Transverse colon (tissue), 4 donors: ENCODE measurements at places on chromosomes 11 and 22. TPM values are rescaled to one million over a fixed set of nuclear protein-coding genes. Genes with fewer than 3 reads are reported as not detected.

SCN3B gene
- total RNA-seq, result 1.1 TPM

DNA sequence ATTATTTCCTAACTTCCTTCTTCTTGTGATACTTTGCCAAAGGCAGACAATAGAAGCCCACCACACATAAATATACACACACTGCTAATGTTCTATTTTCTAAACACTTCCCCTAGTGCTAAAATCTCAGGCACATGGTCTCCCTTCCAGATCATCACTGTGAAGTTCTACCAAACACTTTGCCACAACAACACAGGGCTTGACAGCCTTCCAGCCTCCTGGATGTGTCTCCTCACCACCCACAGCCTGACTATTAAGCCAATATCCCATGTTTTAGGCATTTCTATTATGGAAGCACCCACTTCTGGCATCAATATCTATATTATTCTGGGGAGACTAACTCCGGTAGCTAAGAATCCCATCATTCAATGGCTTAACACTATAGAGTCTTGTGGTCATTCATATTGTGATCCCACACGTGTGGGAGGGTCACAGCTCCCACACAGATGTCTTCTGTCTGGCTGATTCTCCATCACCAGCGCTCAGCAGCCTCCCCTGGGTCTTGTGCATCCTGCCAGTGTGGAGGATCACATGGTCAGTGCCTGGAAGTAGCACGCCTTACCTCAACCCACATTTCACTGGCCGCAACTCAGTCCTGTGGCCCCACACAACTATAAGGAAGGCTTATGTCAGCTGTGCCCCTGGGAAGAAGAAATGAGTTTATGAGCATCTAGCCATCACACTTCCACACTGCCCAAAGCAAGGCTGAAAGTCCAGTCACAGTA lies 29.0 kb downstream of the SPATA19 start:
- H3K36me3 ChIP-seq, result no peaks in the 10 kb centered on the region
- H3K27me3 ChIP-seq, result no peaks in the 10 kb centered on the region
- DNase-seq, result no peak
- H3K4me1 ChIP-seq, result no peaks in the 10 kb centered on the region
- H3K4me3 ChIP-seq, result no peak overlapping the region

SLC1A2 gene
- total RNA-seq, result 0.27 TPM

CCND1 gene
- 78.0 TPM for total RNA-seq

SLC25A1 gene
- total RNA-seq, result 146 TPM

PRG3 gene
- not detected for total RNA-seq

- H3K4me1 ChIP-seq, result no peaks in the 10 kb centered on the region
- no peaks in the 10 kb centered on the region for H3K36me3 ChIP-seq
- H3K4me3 ChIP-seq, result no peak overlapping the region
- no peak overlapping the region for H3K27ac ChIP-seq
Measured at GRCh38 chr11:123547180-123547579, 107.2 kb downstream of the SCN3B start.

DNA sequence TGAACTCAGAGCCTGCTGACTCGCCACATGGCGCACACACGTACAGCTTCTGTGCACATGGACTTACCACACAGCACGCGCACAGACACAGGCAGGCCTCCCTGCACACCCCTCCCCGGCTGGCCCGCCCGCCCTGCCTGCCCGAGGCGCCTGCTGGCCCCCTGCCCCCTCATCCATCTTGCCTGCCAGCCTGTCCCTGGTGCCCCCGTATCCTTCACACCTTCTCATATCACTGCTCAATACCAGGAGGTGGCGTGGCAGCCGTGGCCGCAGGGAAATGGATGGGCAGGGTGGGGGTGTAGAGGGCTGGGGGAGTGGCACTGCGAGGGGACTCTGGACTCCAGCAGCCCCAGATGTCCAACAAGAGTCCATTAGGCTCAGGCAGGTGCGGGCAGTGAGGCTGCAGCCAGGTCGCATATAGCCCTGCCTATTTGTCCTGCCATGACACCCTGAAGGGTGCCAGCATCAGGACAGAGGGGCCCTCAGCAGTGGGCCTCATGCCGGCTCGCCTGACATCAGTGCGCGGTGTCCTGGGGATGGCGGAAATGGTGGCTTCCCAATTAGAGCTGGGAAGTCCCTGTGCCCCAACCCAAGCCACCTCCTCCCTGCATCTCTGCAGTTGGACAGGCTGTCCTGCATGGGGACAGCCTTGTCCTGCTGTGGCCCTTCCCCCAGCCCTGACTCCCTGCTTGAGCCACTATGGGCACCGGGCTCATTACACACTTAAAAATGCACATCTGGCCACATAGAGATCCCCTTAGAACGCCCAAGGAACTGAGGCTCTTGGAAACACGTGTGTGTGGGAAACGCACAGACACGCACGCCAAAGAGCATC lies 2.0 kb upstream of the TBX10 start:
- H3K4me3 ChIP-seq, result no peak overlapping the region
- H3K27ac ChIP-seq, result no peak overlapping the region
- H3K4me1 ChIP-seq, result peaks cover 7% of the 10 kb centered on the region
- no peaks in the 10 kb centered on the region for H3K36me3 ChIP-seq
- peaks cover 5% of the 10 kb centered on the region for H3K27me3 ChIP-seq

- H3K27me3 ChIP-seq, result no peaks in the 10 kb centered on the region
- H3K27ac ChIP-seq, result no peak overlapping the region
- DNase-seq, result no peak
Measured at GRCh38 chr11:32105871-32106560, 15.1 kb downstream of the RCN1 start.

ADORA2A gene
- 3.0 TPM for total RNA-seq

GRCh38 chr11:64969209-64969608 lies 2.7 kb downstream of the MAJIN start:
- H3K27me3 ChIP-seq, result no peaks in the 10 kb centered on the region
- peak overlapping the region; percentile 67 for H3K27ac ChIP-seq
- no peak overlapping the region for H3K4me3 ChIP-seq
- H3K4me1 ChIP-seq, result peaks cover 17% of the 10 kb centered on the region

DNA sequence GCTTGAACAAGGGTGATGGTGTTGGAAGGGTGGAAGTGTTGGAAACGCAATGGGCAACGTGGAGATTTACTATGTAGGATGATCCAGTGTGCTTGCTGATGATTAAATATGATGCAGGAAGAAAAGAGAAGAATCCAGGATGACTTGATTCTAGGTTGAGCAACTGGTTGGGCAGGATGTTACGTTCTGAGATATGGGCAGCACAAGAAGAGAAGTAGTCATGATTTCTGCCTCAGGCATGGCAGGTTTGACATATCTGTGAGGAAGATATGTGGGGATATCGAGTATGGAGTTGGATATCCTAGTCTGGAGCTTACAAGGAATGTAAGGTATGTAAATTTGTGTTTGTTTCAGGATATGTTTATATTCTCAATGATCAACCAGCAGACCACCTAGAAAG lies 1.9 kb downstream of the OR52K1 start:
- H3K27ac ChIP-seq, result no peak overlapping the region
- no peaks in the 10 kb centered on the region for H3K4me1 ChIP-seq
- no peaks in the 10 kb centered on the region for H3K27me3 ChIP-seq
- H3K4me3 ChIP-seq, result no peak overlapping the region
- no peak for DNase-seq

GRCh38 chr22:50701076-50701419 lies 28.4 kb downstream of the SHANK3 start:
- H3K27ac ChIP-seq, result no peak overlapping the region
- no peak for DNase-seq
- H3K4me3 ChIP-seq, result no peak overlapping the region
- H3K4me1 ChIP-seq, result peaks cover 8% of the 10 kb centered on the region
- H3K27me3 ChIP-seq, result no peaks in the 10 kb centered on the region

GRCh38 chr11:5071799-5072198 lies 2.4 kb downstream of the OR52E1 start:
- H3K36me3 ChIP-seq, result no peaks in the 10 kb centered on the region
- no peak overlapping the region for H3K27ac ChIP-seq
- no peak for DNase-seq
- H3K27me3 ChIP-seq, result no peaks in the 10 kb centered on the region
- no peaks in the 10 kb centered on the region for H3K4me1 ChIP-seq

- no peak overlapping the region for H3K27ac ChIP-seq
- no peaks in the 10 kb centered on the region for H3K36me3 ChIP-seq
- no peak overlapping the region for H3K4me3 ChIP-seq
Measured at GRCh38 chr11:109859045-109859724, 234.0 kb upstream of the ZC3H12C start.

DNA sequence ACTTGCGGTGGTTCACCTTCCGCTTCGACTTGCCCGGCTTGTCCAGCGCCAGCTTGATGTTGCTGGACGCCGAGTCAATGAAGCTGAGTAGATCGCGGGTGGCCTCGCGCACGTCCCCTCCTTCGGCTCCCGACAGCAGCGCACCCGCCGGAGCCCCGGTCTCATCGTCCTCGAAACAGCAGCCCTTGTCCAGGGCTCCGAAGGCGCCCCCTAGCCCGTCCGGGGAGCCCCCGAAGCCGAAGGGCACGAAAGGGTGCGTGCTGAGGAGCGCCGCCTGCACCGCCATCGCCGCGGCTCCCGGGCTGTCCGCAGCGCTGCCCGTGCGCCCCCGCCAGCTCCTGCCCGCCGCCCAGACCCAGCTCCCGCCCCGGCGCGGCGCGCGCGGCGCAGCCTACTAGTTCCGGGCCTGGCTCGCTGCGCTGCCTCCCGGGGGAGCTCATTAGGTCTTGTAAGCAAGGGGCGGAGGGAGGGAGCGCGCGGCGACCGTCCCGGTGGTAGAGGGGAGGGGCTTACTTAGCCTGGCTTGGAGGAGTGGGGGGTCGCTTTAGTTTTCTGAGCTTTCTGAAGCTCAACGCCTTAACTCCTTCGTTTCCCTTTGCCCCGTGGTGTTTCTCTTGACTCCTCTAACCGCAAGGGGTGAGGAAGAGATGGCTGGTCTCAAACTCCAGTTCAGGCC lies at the start of gene FAM181B:
Gene FAM181B (minus strand): TSS at position 421 of the 676 bp plus-strand sequence. CDS start 135 bp downstream, at position 286.
- peak within 1 kb of the TSS; percentile 23 for H3K27ac ChIP-seq
- H3K4me1 ChIP-seq, result peaks cover 7% of the 10 kb centered on the region
- H3K27me3 ChIP-seq, result peaks cover 70% of the 10 kb centered on the region
- peak within 1 kb of the TSS; percentile 44 for H3K4me3 ChIP-seq

- no peaks in the 10 kb centered on the region for H3K36me3 ChIP-seq
- no peak overlapping the region for H3K27ac ChIP-seq
- DNase-seq, result no peak
- no peak overlapping the region for H3K4me3 ChIP-seq
- H3K27me3 ChIP-seq, result peaks cover 18% of the 10 kb centered on the region
Measured at GRCh38 chr11:2129308-2129698, 9.9 kb downstream of the IGF2 start.

GRCh38 chr11:13445588-13445987 lies 17.4 kb downstream of the BTBD10 start:
- no peaks in the 10 kb centered on the region for H3K36me3 ChIP-seq
- peaks cover 48% of the 10 kb centered on the region for H3K4me1 ChIP-seq
- no peak overlapping the region for H3K27ac ChIP-seq
- H3K27me3 ChIP-seq, result no peaks in the 10 kb centered on the region
- no peak overlapping the region for H3K4me3 ChIP-seq
- DNase-seq, result no peak

- no peak overlapping the region for H3K4me3 ChIP-seq
- no peaks in the 10 kb centered on the region for H3K27me3 ChIP-seq
- no peak for DNase-seq
- no peak overlapping the region for H3K27ac ChIP-seq
Measured at GRCh38 chr11:103892603-103893002, 143.8 kb upstream of the DDI1 start.

MFRP gene
- total RNA-seq, result not detected

- peak; percentile 56 for DNase-seq
- no peak overlapping the region for H3K4me3 ChIP-seq
- H3K27ac ChIP-seq, result no peak overlapping the region
- H3K4me1 ChIP-seq, result peaks cover 8% of the 10 kb centered on the region
- no peaks in the 10 kb centered on the region for H3K36me3 ChIP-seq
- no peaks in the 10 kb centered on the region for H3K27me3 ChIP-seq
Measured at GRCh38 chr11:73931951-73932350, 18.9 kb upstream of the DNAJB13 start.

- H3K27me3 ChIP-seq, result no peaks in the 10 kb centered on the region
- H3K4me1 ChIP-seq, result peaks cover 12% of the 10 kb centered on the region
- peak overlapping the region; percentile 68 for H3K27ac ChIP-seq
Measured at GRCh38 chr22:27107824-27108223, 450.4 kb downstream of the MIAT start.

- DNase-seq, result peak; percentile 24
- H3K27me3 ChIP-seq, result no peaks in the 10 kb centered on the region
- H3K4me1 ChIP-seq, result peaks cover 10% of the 10 kb centered on the region
Measured at GRCh38 chr11:95229993-95230809, 801 bp downstream of the SESN3 start.

GAL3ST3 gene
- not detected for total RNA-seq

DNA sequence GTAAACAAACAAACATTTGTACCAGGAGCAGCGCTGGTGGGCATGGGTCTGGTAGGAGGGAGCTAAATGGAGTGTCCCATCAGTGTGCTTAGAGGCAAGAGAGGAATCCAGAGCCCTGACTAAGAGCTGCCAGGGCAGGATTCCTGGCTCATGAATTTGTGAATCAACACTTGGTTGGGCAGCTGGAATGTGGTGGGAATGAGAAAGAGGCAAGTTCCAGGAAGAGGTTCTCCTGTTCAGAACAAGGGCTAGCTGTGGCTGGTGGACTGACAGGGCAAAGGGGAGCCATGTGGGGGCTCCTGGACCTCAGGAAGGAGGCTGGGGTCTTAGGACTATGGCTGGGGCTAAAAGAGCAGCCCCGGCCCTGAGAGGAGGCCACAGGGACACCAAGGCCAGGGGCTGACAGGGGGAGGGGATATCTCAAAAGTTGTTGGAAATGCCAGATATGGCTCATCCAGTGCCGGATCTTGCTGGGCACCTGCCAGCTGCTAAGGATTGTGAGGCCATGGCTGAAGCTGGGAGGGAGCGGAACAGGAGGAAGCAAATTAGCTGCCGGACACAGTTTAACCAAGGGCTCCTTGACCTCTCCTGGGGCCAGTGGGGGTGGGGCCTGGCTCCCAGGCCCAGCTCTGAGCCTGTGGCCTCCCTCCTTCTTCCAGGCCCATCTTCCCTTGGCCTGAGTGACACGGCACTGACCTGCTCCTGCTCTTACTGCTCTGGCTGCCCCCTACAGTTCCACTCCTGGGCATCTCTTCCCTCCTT lies 14.6 kb upstream of the P2RY6 start:
- peaks cover 3% of the 10 kb centered on the region for H3K4me1 ChIP-seq
- peaks cover under 1% of the 10 kb centered on the region for H3K27me3 ChIP-seq
- H3K4me3 ChIP-seq, result no peak overlapping the region
- H3K27ac ChIP-seq, result no peak overlapping the region

- no peaks in the 10 kb centered on the region for H3K27me3 ChIP-seq
- H3K4me3 ChIP-seq, result peak overlapping the region; percentile 18
- peaks cover 46% of the 10 kb centered on the region for H3K4me1 ChIP-seq
- peak overlapping the region; percentile 73 for H3K27ac ChIP-seq
Measured at GRCh38 chr22:31089160-31090100, 8.3 kb downstream of the SMTN start.
